Activated T-cell treated with anti-CD3 and anti-CD28 coated beads, Interleukin-2, amount 50 U/mL, for 48 hours (primary cell): ENCODE measurements at places on chromosomes 12 and 14.

GRCh38 chr12:132638541-132639408 lies 20.2 kb downstream of the P2RX2 start:
- DNase-seq, result no peak

- no peak for DNase-seq
Observed at GRCh38 chr12:115046805-115047204, 362.8 kb upstream of the TBX3 start.

- DNase-seq, result no peak
Observed at GRCh38 chr12:75444429-75445136, 36.0 kb upstream of the GLIPR1 start.

DNA sequence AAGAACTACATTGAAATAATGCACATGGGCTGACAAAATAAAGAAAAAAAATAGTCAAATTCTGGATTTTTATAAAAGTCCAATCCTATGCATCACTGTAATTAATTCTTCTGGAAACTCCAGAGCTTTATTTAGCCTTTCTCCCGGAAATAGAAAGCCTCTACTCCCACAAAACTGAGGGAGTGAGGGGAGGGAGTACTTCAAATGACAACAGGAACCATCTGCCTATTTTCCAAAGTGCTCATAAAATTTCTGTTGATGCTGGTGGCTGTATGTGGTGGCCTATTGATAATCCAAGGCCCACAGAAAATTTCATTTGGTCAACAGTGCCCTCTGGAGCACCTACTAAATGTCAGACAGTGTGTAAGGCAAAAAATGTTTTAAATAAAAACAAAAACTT lies 64.6 kb downstream of the KIF21A start:
- DNase-seq, result no peak

DNA sequence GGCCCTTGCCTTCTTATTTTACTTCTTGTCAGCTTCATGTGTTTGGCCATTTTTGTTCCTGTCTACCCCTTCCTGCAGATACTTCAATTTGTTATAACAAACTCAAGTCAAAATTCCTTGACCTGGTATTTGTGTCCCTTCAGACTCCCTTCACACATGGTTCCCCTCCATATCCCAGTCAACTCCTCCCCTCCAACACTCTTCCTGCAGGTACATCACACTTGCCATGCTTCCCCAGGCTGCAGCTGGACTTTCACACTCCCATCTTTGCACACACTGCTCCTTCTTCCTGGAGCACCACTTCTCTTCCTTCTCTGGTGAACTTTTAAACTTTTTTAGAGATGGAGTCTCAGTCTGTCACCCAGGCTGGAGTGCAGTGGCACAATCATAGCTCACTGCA lies 18.9 kb upstream of the FIGNL2 start:
- DNase-seq, result no peak

- no peak for DNase-seq
Observed at GRCh38 chr12:78040111-78040510, 209.4 kb downstream of the NAV3 start.

GRCh38 chr12:116304621-116305020 lies 27.1 kb upstream of the MED13L start:
- no peak for DNase-seq

DNA sequence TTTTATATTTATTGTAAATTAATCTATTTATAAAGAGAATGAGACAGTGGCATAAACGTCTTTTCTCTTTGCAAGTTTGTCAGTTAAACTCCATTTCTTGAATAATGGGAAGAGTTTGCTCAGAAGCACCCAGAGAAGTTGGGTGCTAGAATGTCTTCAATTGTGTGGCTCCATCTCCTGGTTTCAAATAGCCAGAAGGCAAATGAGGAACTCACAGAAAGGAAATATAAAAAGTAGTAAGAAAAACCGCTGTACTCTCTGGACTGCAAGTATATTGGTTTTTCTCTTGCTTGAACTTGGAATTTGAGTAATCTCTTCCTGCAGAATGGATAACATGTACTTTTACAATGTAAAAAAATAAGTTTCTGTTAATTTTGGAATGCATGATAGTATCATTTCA lies 217.5 kb downstream of the DPY19L2 start:
- DNase-seq, result no peak

- no peak for DNase-seq
Observed at GRCh38 chr14:90611936-90612335, 204.3 kb downstream of the TTC7B start.

DNA sequence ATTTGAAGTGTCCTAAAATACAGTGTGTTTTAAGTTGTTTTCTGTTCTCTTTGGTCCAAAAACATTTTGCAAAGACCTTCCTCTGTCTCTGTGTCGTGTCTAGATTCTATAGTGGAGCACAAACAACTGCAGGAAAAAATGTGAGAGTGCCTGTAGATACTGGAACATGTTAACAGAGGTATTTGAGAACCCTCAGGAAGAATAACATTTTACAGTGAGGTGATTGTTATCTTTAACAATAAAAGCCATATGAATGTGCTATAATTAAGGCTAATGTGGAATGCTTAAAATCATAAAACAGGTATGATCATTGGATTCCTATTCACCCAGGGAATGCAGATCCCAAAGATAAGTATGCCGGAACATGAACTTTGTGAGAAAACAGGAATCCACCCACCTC lies 98.0 kb downstream of the SAMD4A start:
- DNase-seq, result no peak

GRCh38 chr12:88784166-88784565 lies 203.9 kb upstream of the KITLG start:
- DNase-seq, result no peak

- DNase-seq, result no peak
Observed at GRCh38 chr12:131167334-131167733, 213.6 kb downstream of the ADGRD1 start.

DNA sequence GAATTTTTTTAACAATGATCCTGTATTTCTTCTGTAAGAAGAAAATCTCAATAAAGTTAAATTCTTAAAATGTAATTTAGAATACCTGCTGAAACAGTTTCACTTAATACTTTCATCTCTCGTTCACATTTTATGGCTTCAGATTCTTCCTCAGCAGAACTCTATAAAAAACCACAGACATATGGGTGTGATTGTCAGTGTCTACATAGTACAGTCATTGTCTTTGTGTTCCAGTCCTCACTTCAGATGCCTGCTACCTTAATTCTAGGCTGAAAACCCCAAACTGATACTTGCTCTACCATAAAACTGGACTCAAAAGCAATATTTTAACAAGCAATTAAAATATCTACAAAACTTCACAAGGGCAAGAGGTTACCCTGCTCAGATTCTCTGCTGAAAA lies 71.8 kb downstream of the DNAI7 start:
- no peak for DNase-seq

DNA sequence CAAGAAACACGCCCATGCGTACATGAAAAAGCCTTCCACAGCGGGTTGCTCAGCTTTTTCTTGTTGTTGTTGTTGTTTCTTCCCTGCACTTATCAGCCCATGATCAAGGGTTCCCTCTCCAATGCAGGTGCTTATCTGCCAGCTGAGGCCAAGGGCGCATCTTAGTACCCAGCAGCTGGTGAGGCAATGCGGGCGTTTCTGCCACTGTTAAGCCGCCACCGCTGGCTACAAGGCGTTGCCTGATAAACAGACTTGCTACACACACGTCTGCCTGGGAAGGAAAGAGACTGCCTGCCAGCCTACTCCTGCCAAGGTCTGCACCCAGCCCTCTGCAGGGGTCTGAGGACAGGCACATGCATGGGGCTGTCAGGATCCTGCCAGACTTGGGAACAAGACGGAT lies 345.9 kb downstream of the BCL11B start:
- peak; percentile 42 for DNase-seq

- DNase-seq, result peak; percentile 51
Observed at GRCh38 chr12:45415393-45415817, 199.5 kb downstream of the ANO6 start.
